NCI-H146 (cell line): ENCODE measurements at places on chromosomes 4 and X.

DNA sequence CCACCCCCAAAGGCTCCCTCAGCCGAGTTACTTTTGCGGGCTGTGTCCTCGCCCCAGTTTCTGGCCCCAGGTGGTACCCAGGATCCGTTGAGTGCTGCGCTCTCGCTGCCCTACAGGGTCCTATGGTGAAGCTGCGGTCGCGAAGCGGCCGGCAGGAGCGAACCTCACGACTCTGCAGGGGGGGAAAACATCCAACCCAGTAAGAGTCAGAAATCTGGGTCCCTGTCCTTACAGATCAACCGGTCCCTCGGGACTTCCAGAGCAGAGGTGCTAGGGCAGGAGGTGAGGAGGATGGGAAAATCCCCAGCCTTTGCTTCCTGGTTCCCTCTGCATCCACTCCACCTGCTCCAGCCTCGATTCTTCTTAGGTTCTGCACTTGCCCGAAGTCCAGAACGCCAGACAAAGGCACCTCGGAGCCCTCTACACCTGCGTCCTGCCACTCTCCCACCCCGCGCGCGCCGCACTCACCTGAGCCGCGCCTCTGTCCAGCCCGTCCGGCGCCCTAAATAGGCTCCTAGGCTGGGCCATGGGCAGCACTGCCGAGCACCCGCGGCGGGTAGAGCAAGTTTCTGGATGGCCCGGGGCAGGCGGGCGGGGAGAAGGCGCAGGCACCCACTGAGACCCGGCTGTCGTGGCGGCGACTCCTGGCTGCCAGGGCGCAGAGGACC lies at the start of gene HS3ST1:
Gene HS3ST1, minus strand, starts transcription at position 664 of the 668 bp plus-strand sequence. CDS start 28,889 bp downstream, outside the sequence.
- DNase-seq = peak; percentile 80

DNA sequence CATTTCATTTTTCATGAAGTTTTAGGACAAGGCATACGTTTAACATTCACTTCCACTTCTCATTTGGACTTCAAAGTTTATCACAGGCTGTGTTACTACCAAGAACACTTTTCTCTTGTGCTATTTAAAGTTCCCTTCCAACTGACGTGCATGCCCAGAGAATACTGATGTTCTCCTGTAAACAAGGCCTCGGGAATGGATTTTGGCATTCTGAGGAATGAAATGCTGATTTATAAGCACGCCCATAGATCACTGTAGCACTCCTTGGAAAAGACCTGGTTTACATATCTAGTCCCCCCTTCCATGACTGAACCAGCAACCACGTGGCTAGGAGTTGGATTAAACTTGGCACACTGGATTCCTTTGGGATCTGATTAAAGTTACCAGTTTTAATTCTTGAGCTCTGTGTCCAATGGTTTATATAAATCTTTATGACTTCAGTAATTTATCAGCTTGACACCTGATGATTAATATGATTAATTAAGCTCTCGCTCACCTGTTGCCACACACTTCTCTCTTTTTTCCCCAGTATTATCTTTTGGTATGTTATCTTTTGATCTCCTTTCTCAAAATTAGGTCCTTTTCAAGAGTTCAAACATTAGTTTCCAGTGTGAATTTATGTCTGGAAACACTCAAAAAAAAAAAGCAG lies 122.4 kb upstream of the HAND2 start:
- no peak for DNase-seq

DNA sequence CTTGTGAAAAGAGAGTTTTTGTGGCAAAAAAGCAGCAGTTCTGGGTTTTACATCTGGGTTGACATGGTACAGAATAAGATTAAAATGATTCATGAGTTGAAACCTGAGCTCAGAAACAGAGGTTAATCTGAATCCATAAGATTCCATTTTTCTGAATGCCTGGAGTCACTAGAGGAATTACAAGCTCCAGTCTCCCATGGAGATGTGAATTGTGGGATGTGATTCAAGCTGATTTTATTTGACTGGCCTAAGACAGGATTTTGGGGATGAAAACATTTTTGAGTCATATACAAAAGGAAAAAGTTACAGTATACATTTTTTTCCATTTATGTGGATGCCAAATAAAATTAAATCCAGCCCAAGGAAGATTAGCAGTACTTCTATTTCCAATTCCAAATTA lies 161.1 kb downstream of the RBM46 start:
- DNase-seq = no peak

DNA sequence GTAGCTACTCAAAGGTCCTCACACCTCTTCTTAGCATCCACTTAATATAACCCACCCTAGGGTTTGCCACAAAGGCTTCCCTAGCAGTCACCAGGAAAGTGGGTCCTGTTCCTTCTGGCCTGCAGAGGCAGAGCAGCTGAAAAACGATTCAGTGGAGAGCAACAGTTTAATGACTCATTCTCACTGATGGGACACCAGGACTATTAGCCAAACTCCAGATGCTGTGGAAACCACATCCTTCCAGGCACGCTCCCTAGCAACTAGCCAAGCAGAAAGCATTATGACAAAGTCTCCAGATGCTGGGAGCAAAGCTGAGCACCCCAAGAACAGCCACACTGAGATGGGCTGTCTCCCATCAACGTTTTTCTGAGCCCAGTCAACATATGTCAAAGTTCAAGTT lies 30.3 kb upstream of the UTP14A start:
- DNase-seq = no peak
